ENCODE measurements at places on chromosomes 7 and 10.

- DNase-seq: no peak
Measured at GRCh38 chr10:133099571-133099970, 11.8 kb downstream of the ADGRA1 start.

- no peak for DNase-seq
Measured at GRCh38 chr10:78397786-78398185, 364.1 kb downstream of the RPS24 start.

DNA sequence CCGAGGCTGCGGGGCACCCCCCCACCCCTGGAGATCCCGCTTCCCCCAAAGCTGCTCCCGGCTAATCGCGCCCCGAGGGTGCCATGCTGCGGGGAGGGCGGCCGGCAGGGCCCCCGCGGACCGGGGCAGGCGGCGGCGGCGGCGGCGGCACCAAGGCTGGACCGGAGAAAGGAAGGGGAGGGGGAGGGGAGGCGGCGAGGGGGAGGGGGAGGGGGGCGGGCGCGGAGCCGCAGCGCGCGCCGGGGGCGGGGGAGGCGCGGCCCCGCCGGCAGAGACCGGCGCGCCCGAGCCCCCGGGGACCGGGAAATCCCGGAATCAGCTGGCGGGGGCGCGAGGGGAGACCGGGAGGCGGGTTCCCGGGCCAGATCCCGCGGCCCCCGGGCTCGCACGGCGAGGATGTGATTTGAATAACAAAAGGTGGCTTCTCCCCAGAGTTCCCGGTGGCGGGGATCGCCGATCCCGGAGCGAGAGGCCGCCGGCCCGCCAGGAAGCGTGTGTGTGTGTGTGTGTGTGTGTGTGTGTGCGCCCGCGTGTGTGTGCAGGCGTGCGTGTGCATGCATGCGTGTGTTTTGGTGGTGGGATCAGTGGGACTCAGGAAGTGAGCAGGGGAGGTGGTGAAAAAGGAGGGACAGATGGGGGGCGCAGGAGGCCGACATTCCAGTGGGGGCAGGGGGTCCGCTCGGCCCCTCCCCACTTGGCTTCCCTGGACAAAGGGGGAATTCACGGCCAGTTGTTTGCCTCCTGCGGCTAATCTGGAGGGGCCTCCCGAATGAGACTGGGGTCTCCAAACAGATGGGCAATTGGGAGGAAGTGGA lies 99.5 kb downstream of the HIP1 start:
- no peak for DNase-seq

GRCh38 chr10:61617586-61617985 lies 45.1 kb upstream of the CABCOCO1 start:
- no peak for DNase-seq

DNA sequence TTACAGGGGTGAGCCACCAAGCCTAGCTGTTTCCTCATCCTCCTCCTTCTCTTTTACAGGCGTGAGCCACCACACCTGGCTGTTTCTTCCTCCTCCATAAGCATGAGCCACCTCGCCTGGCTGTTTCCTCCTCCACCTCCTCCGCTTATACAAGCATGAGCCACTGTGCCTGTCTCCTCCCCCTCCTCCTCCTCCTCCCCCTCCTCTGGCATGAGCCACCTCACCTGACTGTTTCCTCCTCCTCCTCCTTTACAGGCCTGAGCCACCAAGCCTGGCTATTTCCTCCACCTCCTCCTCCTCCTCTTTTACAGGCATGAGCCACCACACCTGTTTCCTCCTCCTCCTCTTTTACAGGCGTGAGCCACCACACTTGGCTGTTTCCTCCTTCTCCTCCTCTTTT lies 49.8 kb upstream of the ZNF479 start:
- DNase-seq: no peak

- no peak for DNase-seq
Measured at GRCh38 chr10:91513598-91514424, 103.7 kb downstream of the HECTD2 start.

GRCh38 chr10:110508806-110509544 lies 11.3 kb downstream of the DUSP5 start:
- DNase-seq: no peak

- no peak for DNase-seq
Measured at GRCh38 chr10:54800741-54801421, at the start of gene PCDH15. Gene PCDH15 (minus strand): TSS chr10:54801231. CDS start chr10:54664262, 136,969 bp downstream.

DNA sequence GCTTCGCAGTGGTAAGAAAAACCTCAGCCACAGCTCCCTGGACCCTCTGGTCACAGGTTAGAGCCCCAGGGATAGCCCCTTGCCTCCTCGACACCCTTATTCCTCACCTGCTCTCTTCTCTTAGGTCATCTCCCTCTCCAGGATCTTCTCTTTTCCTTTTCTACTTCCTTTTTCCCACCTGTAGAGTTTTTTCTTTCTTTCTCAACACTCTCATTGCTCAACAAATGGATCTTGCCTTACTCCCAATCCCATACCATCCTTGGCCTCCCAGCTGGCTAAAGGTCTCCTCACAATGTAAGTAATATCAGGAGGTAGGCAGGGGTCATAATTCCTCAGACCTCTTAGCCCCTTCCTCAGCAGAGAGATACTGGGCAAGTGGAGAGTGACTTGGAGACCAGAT lies 17.2 kb downstream of the WNT8B start:
- no peak for DNase-seq

- DNase-seq: no peak
Measured at GRCh38 chr7:111074748-111075146, 16.2 kb upstream of the LRRN3 start.

GRCh38 chr10:109861081-109861480 lies 62.2 kb downstream of the XPNPEP1 start:
- no peak for DNase-seq

GRCh38 chr7:83701736-83702135 lies 52.8 kb upstream of the SEMA3E start:
- DNase-seq: no peak

DNA sequence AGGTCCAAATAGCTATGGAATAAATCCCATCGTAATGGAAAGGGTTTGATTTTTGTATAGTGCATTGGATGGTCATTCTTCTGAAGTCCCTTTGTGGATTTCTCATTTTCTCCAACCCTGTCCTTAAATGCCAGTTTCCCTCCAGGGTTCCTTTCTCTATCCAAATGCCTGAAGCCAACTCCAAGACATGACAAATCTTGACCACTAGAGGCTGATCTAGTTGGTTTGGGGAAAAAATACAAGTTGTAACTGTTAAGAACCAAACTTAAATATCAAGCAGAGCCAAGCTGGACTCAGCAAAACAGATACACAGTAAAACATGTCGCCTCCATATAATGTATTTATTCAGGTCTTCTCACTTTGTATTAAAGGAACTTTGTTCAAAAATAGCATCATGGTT lies 28.7 kb downstream of the FRMD4A start:
- no peak for DNase-seq

DNA sequence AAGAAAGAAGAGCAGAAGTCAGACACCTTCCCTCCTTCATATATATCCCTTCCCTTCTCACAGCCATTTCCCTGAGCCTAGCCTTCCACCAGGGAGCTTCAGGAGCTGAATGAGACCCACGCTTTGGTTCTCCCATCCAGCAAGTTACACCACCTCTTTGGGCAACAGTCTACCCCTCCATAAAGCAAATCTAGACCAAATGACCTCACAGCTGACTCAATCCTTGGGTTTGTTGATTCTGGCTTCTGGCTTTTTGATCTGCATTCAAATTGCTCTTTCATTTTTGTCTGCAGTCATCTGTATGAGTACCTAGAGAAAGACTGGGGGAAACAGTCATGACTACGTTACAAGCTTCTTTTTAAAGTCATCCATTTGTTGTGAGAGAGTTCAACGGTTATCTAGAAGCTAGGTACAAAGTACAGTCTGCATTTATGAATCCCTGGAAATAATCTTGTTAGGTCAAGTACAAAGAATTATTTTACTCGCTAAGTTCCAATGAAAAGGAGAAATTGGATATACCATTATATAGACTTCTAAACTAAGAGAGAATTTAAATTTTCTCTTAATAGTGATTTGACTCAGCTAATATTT lies 86.3 kb downstream of the RAB11FIP2 start:
- DNase-seq: no peak

DNA sequence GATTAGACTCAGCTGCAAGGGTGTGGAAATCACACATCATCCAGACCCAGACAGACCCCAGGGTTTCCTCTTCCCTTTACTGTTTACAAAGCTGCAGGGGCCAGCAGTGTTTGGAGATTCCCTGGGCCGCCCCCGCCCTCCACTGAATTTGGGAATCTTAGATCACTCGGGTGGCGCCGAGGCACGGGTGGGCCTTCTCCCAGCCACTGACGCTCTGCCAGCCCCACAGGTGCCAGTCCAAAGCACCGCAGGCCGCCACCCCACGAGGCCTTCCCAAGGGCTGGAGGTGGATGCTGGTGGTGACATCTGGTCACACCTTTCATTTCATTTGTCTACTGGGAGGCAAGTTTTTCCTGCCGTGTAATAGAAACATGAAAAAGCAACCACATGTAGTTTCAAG lies 439.4 kb upstream of the FOXK1 start:
- no peak for DNase-seq

DNA sequence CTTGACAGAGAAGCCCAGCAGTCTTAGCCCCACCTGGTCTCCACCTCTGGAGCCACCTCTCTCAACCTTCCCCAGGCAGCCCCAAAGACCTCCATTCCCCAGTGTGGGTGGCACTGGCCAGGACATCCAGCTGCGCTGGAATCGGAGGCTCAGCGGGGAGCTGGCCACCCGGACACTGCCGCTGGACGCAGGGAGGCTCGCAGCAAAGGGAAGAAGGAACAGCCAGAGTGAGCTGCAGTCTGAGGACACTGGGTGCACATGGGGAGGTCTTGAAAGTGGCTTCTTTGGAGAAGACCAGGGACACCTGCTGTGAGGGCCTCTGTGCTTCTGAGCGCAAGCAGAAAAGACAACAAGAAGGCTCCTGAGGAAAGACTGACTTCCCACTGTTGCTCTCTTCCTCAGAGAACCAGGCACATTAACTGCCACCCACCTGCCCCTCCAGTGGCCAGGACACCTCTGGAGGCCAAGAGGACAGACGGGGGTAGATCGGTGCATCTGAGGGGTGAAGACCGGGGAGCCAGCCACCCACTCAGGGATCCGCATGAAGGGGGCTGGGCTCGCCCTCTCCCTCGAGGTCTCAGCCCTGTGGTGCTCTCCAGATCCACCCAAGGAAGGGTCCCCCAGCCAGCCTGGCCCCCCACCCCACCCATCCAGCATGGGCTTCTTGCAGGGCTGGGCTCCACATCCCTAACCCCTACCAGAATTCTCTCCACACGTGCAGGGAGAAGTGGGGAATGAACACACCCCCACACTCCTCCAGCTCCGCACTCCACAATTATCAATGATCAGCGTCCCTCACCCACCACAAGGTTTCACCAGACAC lies 1.8 kb downstream of the CAMK2B start:
- DNase-seq: no peak

DNA sequence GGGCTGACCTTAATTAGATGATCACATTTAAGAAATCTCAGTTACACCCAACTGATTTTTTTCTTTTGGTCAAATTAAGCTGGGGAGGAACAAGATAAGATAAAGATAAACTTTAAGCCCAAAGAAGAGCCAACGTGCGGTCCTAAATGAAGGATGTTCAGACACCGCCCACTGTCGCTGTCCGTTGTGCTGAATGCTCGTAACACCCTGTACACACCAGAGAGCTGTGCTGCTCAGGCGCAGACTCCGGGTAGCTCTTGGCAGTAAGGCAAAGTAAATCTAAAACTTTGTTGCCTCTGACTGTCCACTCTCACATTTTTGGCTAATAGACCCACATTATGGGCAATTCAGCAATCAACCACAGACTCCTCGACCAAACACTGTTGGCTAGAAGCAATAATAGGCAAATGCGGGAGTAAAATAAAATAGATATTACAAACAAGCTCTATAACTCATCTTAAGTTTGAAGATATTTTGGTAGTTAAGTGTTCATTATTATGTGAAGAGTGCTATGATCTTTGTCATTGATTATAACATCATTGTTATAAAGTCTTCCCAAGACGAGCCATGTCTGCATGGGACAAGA lies 57.1 kb downstream of the PLPP4 start:
- DNase-seq: no peak
